Kidney (tissue), 22 donors: ENCODE measurements at places on chromosomes 16 and 17.
A peak's percentile ranks its signal among the peaks of the same experiment; 100 is the strongest.

GRCh38 chr17:43907425-43907981 lies at the start of gene MPP2:
Gene MPP2, minus strand, starts transcription at chr17:43907536. Its CDS starts 3,076 bp downstream, at chr17:43904460.
- H3K4me1 ChIP-seq = no peaks in the 10 kb centered on the region
- peak within 1 kb of the TSS; percentile 69 for H3K4me3 ChIP-seq
- DNase-seq = peak; percentile 90
- H3K36me3 ChIP-seq = no peaks in the 10 kb centered on the region

- no peak overlapping the region for H3K4me3 ChIP-seq
- no peaks in the 10 kb centered on the region for H3K36me3 ChIP-seq
Observed at GRCh38 chr17:43976963-43977837, 23.5 kb upstream of the PYY start.

- H3K36me3 ChIP-seq = no peaks in the 10 kb centered on the region
- H3K4me3 ChIP-seq = no peak overlapping the region
- DNase-seq = peak; percentile 87
- peaks cover 12% of the 10 kb centered on the region for H3K4me1 ChIP-seq
- peaks cover 20% of the 10 kb centered on the region for H3K27me3 ChIP-seq
- H3K27ac ChIP-seq = no peak overlapping the region
Observed at GRCh38 chr16:12901204-12901596, 198 bp upstream of the SHISA9 start.

- H3K27ac ChIP-seq = no peak overlapping the region
Observed at GRCh38 chr17:63595132-63595531, 5.6 kb upstream of the TACO1 start.

DNA sequence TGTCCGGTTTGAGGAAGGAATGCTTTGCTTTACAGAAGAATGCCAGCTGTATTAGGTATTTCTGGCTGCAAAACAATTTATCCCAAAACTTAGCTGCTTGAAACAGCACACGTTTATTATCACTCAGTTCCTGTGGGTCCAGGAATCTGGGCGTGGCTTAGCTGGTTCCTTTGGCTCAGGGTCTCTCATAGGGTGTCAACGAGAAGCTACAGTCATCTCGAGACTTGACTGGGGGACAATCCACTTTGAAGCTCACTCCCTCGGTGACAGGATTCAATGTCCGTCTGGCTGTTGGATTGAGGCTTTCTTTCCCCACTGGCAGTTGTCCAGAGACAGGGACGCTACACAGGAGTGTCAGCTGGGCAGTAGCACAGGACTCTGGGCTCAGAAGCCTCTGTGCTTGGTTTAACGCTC lies 9.6 kb upstream of the RHBDF2 start:
- no peak overlapping the region for H3K27ac ChIP-seq
- no peaks in the 10 kb centered on the region for H3K4me1 ChIP-seq
- no peaks in the 10 kb centered on the region for H3K27me3 ChIP-seq
- H3K4me3 ChIP-seq = no peak overlapping the region
- no peak for DNase-seq

DNA sequence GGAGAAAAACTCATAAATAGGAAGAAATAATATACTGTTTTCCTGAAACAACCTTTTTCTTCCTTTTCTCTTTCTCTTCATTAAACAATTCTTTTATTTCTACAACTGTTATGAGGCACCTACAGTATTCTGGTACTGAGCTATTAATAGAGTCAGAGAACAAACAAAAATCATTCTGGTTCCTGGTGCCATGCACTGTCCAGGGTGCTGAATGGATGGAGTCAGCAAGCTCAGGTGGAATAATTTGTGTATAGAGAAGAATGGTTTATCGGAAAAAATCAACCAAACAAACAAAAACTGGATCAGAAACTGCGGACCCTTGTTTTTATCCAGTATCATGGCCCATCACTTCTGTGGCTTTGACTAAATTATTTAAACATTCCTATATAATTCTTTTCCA lies 430.3 kb upstream of the GOT2 start:
- no peak for DNase-seq
- H3K27ac ChIP-seq = no peak overlapping the region
- no peaks in the 10 kb centered on the region for H3K36me3 ChIP-seq

- H3K4me3 ChIP-seq = no peak overlapping the region
- H3K4me1 ChIP-seq = peaks cover 12% of the 10 kb centered on the region
- peak; percentile 48 for DNase-seq
- no peaks in the 10 kb centered on the region for H3K27me3 ChIP-seq
- H3K36me3 ChIP-seq = no peaks in the 10 kb centered on the region
- H3K27ac ChIP-seq = no peak overlapping the region
Observed at GRCh38 chr17:76695059-76695831, 15.5 kb downstream of the MXRA7 start.

GRCh38 chr16:75750528-75750927 lies 24.2 kb upstream of the CPHXL start:
- no peaks in the 10 kb centered on the region for H3K27me3 ChIP-seq
- no peaks in the 10 kb centered on the region for H3K4me1 ChIP-seq
- H3K27ac ChIP-seq = peak overlapping the region; percentile 7
- no peak for DNase-seq

GRCh38 chr16:28081391-28081968 lies 18.0 kb upstream of the GSG1L start:
- DNase-seq = no peak
- H3K27ac ChIP-seq = no peak overlapping the region
- H3K27me3 ChIP-seq = no peaks in the 10 kb centered on the region
- H3K4me3 ChIP-seq = no peak overlapping the region
- H3K4me1 ChIP-seq = no peaks in the 10 kb centered on the region
- no peaks in the 10 kb centered on the region for H3K36me3 ChIP-seq

- peaks cover 20% of the 10 kb centered on the region for H3K36me3 ChIP-seq
- no peaks in the 10 kb centered on the region for H3K27me3 ChIP-seq
- no peak for DNase-seq
- H3K4me1 ChIP-seq = peaks cover 11% of the 10 kb centered on the region
- H3K4me3 ChIP-seq = no peak overlapping the region
Observed at GRCh38 chr16:74447578-74447977, 26.3 kb upstream of the CLEC18B start.

- H3K27ac ChIP-seq = peak overlapping the region; percentile 29
- DNase-seq = no peak
- no peaks in the 10 kb centered on the region for H3K27me3 ChIP-seq
- peaks cover 12% of the 10 kb centered on the region for H3K4me1 ChIP-seq
Observed at GRCh38 chr17:3660311-3660891, 8.0 kb downstream of the TAX1BP3 start.

- peak overlapping the region; percentile 53 for H3K27ac ChIP-seq
- H3K4me1 ChIP-seq = peaks cover 13% of the 10 kb centered on the region
- no peak for DNase-seq
- no peaks in the 10 kb centered on the region for H3K36me3 ChIP-seq
- H3K4me3 ChIP-seq = no peak overlapping the region
- H3K27me3 ChIP-seq = no peaks in the 10 kb centered on the region
Observed at GRCh38 chr16:4309102-4309832, 6.6 kb upstream of the GLIS2 start.

- peaks cover 12% of the 10 kb centered on the region for H3K4me1 ChIP-seq
- DNase-seq = peak; percentile 69
- H3K27ac ChIP-seq = peak overlapping the region; percentile 99
- H3K36me3 ChIP-seq = peaks cover 4% of the 10 kb centered on the region
- H3K4me3 ChIP-seq = peak overlapping the region; percentile 38
- H3K27me3 ChIP-seq = no peaks in the 10 kb centered on the region
Observed at GRCh38 chr17:75856062-75856756, 1.1 kb upstream of the WBP2 start.

- H3K36me3 ChIP-seq = no peaks in the 10 kb centered on the region
- peak; percentile 6 for DNase-seq
- no peak overlapping the region for H3K27ac ChIP-seq
- H3K4me1 ChIP-seq = no peaks in the 10 kb centered on the region
- no peaks in the 10 kb centered on the region for H3K27me3 ChIP-seq
Observed at GRCh38 chr17:31740611-31741082, 118.4 kb downstream of the COPRS start.

GRCh38 chr16:57233944-57234706 lies 10.9 kb upstream of the ARL2BP start:
- DNase-seq = no peak
- H3K4me3 ChIP-seq = no peak overlapping the region
- no peak overlapping the region for H3K27ac ChIP-seq
- no peaks in the 10 kb centered on the region for H3K27me3 ChIP-seq

- no peaks in the 10 kb centered on the region for H3K27me3 ChIP-seq
- peaks cover 8% of the 10 kb centered on the region for H3K4me1 ChIP-seq
- no peak overlapping the region for H3K27ac ChIP-seq
- H3K36me3 ChIP-seq = no peaks in the 10 kb centered on the region
- H3K4me3 ChIP-seq = no peak overlapping the region
Observed at GRCh38 chr17:78137392-78138203, 7.0 kb downstream of the TMC8 start.

DNA sequence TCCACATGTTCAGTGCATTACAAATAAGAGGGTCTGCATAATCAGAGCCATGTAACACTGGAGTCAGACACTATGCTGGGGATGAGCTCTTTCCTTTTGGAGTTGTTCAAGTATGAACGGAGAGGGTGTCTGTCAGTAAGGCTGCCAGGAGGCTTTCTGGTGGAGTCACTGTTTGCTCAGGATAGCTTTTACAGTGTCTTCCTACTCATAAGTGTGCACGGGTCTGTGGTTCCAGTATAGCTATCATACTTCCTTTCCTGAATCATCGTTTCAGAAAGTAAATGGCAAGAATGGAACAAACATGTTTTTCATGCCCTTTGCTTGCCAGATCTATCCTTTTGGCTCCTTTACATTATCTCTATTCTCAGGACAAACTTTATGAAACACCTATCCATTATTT lies 152.7 kb upstream of the CDH11 start:
- H3K36me3 ChIP-seq = no peaks in the 10 kb centered on the region
- H3K4me3 ChIP-seq = no peak overlapping the region
- H3K4me1 ChIP-seq = no peaks in the 10 kb centered on the region
- H3K27ac ChIP-seq = no peak overlapping the region

GRCh38 chr17:46009681-46010596 lies 10.9 kb downstream of the STH start:
- no peaks in the 10 kb centered on the region for H3K4me1 ChIP-seq
- H3K27me3 ChIP-seq = no peaks in the 10 kb centered on the region
- H3K36me3 ChIP-seq = no peaks in the 10 kb centered on the region

DNA sequence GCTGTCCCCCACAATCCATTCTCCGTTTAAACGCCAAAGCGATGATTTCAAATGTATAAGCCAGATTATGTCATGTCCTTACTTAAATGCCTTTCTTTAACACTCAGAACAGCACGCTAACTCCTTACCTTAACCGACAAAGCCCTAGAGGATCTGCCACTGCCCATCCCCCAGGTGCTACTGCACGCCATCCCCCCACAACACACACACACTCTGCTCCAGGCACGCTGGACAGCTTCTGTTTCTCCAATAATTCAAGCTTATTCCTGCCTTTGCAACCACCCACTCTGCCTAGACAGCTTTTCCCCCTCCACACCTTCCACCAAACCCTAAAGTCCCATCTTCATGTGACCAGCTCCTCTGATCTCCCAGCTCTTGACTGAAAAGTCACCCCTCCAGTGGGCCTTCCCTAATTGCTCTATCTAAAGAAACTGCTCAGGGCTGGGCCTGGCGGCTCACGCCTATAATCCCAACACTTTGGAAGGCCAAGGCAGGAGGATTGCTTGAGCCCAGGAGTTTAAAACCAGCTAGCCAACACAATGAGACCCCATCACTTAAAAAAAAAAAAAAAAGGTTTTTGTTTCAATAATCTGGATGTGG lies 38.9 kb upstream of the RPL38 start:
- H3K4me1 ChIP-seq = no peaks in the 10 kb centered on the region
- no peak overlapping the region for H3K27ac ChIP-seq
- H3K27me3 ChIP-seq = no peaks in the 10 kb centered on the region
- H3K4me3 ChIP-seq = no peak overlapping the region
- peak; percentile 11 for DNase-seq

GRCh38 chr16:4859190-4859899 lies 12.1 kb downstream of the UBN1 start:
- H3K36me3 ChIP-seq = peaks cover 68% of the 10 kb centered on the region
- no peak overlapping the region for H3K27ac ChIP-seq
- no peak for DNase-seq
- no peak overlapping the region for H3K4me3 ChIP-seq
- H3K4me1 ChIP-seq = no peaks in the 10 kb centered on the region
- H3K27me3 ChIP-seq = no peaks in the 10 kb centered on the region

DNA sequence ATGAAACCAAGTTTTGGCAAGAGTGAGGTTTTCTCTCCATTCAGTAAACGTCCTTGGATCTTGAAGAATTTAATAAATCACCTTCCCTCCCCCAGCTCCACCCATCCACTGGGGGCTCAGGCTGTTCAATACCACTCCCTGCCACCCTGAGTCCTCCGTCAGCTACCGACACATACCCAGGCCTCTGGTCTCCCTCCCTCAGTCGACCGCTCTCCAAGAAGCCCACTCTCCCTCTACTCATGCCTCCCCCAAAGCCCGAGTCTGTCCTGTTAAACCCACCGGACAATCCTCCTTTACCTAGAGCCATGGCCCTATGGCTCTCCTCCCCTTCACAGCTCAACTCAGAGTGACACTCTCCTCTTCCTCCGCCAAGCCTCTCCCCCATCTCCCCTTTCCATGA lies 19.7 kb upstream of the SLC4A1 start:
- DNase-seq = no peak
- H3K4me1 ChIP-seq = no peaks in the 10 kb centered on the region
- H3K27me3 ChIP-seq = no peaks in the 10 kb centered on the region
- H3K36me3 ChIP-seq = no peaks in the 10 kb centered on the region
- H3K27ac ChIP-seq = no peak overlapping the region

DNA sequence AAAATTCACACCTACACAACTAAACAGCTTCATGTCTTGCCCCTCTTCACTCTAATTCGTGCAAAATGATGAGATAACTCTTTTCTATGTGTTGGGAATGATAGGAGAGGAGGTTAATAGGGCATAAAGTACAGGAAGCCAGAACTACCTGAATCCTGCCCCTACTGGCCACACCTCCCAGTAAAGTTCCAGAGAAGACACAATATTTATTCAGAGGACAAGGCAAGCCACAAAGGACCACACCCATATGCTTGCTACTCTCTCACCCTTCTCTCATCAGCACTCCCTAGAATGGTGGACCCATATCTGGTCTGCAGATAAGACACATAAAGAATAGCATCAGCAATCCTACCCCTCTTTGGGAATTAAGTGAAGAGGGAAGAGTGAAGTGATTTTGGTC lies 74.6 kb downstream of the ZNF18 start:
- H3K4me1 ChIP-seq = no peaks in the 10 kb centered on the region
- no peak overlapping the region for H3K4me3 ChIP-seq
- no peak for DNase-seq
- no peak overlapping the region for H3K27ac ChIP-seq

GRCh38 chr17:82065193-82065637 lies 389 bp downstream of the DUS1L start:
- no peaks in the 10 kb centered on the region for H3K27me3 ChIP-seq
- DNase-seq = no peak
- no peak overlapping the region for H3K27ac ChIP-seq
- peaks cover 4% of the 10 kb centered on the region for H3K36me3 ChIP-seq
